ENCODE measurements at places on chromosomes 7 and 10.
A peak's percentile ranks its signal among the peaks of the same experiment; 100 is the strongest.

- no peak for DNase-seq
Observed at GRCh38 chr10:48568131-48568530, 36.7 kb downstream of the ARHGAP22 start.

- peak; percentile 52 for DNase-seq
Observed at GRCh38 chr7:116588641-116589594, 64.1 kb downstream of the CAV1 start.

DNA sequence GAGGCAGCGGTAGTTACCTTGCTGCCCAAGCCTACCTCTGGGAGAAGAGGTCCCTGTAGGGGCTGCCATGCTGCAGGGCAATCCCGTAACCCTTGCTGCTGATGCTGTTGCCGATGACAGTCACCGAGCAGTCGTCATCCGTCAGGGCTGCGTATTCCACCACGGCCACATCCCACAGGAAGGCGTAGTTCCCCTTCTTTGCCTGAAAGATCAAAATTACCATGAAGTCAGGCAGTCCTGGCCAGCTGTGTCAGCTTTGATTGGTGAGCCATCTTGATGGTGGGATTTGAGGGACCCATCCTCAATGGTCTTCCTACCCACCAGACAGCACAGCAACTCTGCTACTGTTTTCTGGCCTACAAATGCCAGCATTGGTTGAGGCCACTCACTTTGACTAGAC, 746.8 kb downstream of the GRID1 start:
- no peak for DNase-seq

GRCh38 chr10:35185260-35186034, 58.8 kb downstream of the CREM start:
- DNase-seq = no peak

DNA sequence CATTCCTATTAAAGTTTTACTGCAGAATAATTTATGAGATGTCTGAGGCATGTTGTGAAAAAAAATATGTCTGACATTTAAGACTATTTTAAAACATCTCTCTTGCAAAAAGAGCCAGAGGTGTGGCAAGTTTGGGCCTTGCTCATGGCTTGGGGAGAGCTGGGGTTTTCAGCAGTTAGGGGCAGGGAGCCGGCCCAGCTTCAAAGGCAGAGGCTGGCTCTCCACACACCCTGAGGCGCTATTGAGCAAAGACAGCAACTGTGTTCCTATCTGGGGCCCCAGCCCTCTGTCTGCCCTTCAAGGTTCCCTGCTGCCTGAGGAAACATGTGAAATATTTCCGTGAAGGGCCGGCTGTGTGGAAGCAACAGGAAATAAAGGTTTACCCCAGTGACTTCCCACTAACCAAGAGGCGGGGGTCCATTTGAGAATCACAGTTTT, 94.0 kb downstream of the SORBS1 start:
- DNase-seq = no peak

- no peak for DNase-seq
Observed at GRCh38 chr10:48896756-48897440, 42.7 kb downstream of the LRRC18 start.

DNA sequence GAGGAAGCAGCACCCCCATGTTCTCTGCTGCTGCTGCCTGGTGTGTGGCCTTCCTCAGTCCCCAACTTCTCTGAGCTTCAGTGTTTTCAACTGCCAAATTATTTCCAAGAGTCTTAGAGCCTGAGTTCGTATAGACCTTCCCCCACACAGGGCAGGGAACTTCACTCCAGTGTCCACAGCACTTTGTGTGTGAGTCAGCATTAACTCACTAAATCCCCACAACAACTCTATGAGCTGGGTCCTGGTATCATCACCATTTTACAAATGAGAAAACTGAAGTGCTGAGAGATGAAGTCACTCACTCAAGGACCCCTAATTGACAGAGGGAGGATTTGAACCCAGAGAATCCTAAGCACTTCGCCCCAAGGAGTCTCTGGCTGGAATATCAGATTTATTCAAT, 48.3 kb downstream of the ADCYAP1R1 start:
- no peak for DNase-seq

- DNase-seq = no peak
Observed at GRCh38 chr10:45447416-45447815, 73.4 kb downstream of the ALOX5 start.

- DNase-seq = no peak
Observed at GRCh38 chr10:131815266-131816156, 85.3 kb upstream of the PPP2R2D start.

- DNase-seq = no peak
Observed at GRCh38 chr7:128299109-128299607, 44.5 kb downstream of the RBM28 start.

Data from HS-27A (cell line).